ENCODE measurements at places on chromosomes 3 and 15.
A peak's percentile ranks its signal among the peaks of the same experiment; 100 is the strongest.

DNA sequence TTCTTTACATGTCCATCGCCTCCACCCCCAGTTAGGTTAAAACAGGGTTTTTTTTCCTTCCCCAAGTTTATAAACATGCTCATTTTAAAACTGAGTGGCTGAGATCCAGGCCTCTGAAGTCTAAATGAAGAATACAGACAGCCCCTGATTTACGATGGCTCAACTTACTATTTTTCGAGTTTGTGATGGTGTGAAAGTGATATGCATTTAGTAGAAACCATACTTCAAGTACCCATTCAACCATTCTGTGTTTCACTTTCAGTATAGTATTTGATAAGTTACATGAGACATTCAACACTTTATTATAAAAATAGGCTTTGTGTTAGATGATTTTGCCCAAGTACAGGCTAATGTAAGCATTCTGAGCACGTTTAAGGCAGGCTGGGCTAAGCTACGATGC lies 30.5 kb upstream of the GNB5 start:
- DNase-seq, result no peak

DNA sequence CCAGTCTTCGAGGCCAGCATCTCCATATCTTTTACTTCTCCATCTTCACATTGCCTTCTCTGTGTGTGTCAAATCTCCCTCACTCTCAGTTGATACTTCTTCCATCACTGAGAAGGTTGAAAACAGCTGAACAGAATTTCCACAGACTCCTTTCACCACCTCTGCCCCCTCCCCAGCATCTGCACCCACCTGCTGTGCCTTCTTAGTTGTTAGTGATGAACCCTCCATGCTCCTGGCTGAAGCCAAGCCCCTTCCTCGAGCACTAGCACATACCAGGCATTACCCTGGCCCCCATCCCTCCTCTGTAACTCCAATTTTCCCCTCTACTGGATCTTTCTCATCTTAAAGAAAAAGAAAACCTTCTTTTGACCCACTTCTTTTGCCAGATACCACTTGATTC lies 27.8 kb upstream of the ESYT3 start:
- DNase-seq, result no peak

DNA sequence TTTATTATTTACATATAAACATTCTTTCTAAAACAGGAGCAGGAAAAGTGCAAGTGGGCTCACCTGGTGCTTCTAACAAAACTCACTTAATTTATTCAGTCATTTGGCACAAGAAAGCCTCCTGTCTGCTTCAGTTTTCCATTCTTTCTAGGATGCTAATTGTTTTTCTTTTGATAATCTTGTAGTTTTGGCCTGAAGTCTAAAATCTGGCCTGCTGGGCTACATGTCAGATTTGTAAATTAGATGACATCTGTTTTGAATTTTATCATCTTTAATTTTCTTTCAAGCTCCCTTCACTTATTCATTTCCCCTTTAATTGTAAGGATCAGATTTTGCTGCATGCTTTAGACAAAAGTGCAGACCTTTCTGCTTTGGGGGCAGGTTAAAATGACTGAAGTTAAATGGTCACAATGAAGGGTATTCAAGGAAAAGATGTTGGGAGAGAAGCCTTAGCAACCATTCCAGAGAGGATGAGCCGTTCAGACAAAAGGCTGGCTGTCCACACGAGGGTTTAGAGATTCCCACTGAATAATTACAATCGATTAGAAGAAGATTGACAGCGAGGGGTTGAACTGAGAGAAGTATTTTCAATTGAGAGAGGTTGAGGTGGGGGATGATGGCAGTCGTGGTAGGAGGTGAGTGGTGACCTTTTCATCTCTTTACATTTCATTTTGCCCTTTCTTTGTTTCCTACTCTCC lies 59.9 kb upstream of the PTX3 start:
- peak; percentile 64 for DNase-seq

DNA sequence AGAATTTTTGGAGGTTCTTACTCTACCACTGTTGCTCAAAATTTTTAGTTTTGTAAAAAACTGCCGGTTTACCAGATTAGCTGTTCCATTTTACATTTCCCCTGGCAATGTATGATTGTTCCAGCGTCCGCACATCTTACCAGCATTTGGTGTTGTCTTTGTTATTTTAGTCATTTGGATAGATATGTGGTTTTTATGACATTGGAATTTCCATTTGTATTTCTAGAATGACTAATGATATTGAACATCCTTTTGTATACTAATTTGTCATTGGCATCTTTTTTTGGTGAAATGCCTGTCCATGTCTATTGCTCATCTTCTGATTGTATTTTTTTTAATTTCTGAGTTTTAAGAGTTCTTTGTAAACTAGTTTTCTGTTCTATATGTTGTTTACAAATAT lies 28.5 kb downstream of the LRRC28 start:
- DNase-seq, result no peak

DNA sequence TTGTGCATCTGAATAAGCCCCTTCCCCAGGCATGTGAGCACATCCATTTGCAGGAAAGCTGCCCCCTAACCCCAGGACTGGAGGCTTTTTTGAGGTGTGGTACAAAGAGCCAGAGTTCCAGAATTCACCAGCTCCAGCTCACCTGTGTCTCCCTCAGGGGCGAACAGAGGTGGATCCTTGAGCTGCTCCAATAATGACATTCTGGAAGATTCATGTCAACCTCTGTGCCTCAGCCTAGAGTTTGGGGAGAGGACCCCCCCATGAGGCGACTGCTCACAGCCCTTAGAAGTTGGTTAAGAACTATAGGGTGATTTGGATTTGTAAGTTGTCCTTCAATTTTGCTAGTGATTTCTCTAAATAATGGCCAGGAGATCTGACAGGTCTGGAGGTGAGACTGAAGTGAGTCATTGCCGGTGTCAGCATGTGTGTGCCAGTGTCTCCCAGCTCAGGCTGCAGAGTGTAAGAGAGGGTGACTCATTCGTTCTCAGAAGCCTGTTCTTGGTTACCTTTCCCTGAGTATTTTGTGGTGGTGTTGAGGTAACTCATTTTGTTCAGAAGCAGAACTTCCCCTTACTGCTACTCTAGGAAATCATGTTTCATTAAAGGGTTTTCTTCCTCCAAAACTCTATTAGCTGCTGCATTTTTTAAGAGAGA lies 136.9 kb upstream of the TOPAZ1 start:
- no peak for DNase-seq

GRCh38 chr3:114758831-114759699 lies 388.0 kb downstream of the ZBTB20 start:
- no peak for DNase-seq

DNA sequence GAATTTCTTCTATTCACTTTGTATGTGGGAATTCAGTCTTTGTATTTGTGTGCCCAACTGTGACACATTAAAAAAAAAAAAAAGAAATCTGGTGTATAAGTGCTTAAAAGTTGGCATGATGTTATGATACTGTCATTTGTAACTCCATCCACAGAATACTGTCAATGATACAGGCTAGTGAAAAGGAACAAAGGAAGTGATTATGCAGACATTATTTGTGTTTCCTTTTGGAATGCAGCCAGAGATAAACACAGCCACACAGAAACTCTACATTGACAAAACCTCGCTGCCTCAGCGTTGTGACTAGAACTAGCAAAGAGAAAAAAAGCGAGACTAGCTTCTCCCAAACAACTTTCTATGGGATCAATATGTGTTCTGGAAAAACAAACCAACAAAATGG lies 519.2 kb upstream of the AGTR1 start:
- no peak for DNase-seq

- no peak for DNase-seq
Observed at GRCh38 chr3:56748663-56749231, 53.0 kb downstream of the ARHGEF3 start.

DNA sequence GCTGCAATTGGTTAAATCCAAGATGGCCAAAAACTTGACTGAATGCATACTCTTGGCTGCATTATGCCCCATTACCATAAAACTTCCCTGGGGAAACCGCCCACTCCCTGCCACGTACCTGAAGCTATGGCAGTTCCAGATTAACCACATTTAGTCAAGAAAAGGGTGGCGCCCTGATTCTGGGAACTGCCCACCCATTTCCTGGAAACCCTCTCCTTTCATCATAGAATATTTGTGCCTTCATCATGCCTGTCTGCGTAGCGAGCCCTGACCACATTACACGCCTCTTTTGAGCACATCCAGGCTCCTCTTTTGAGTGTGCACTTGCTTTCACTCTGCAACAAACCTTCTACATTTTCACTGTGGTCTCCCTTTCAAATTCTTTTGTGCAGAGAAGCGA lies 5.2 kb downstream of the LINS1 start:
- DNase-seq, result no peak

- DNase-seq, result no peak
Observed at GRCh38 chr3:179021119-179021903, 50.3 kb downstream of the ZMAT3 start.

- no peak for DNase-seq
Observed at GRCh38 chr15:83991163-83991562, 244.4 kb upstream of the GOLGA6L4 start.

DNA sequence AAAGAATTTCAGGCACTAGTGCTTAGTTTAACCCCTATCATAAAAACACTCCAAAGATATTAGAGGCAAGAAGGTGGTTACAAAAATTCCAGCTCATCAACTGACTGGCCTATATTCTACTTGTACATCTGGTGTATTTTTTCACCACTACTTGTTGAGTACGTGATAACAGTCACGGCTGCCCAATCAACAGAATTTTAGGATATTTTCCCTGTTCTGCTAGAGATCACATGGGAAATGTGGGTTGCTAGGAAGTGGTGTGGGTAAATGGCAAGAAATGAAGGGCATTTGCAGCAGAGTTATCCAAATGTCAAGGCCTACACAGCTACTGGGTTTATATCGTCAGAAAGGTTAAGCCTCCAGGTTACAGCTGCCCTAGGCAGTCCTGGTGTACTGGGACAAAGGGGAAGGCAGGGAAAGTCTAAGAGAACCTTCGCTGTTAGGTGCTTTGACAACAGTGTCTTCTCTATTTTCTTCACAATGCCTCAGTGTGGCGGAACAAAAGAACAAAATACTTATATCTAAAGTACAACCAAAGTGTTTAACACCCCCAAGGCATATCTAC lies 81.9 kb downstream of the FMN1 start:
- DNase-seq, result no peak

DNA sequence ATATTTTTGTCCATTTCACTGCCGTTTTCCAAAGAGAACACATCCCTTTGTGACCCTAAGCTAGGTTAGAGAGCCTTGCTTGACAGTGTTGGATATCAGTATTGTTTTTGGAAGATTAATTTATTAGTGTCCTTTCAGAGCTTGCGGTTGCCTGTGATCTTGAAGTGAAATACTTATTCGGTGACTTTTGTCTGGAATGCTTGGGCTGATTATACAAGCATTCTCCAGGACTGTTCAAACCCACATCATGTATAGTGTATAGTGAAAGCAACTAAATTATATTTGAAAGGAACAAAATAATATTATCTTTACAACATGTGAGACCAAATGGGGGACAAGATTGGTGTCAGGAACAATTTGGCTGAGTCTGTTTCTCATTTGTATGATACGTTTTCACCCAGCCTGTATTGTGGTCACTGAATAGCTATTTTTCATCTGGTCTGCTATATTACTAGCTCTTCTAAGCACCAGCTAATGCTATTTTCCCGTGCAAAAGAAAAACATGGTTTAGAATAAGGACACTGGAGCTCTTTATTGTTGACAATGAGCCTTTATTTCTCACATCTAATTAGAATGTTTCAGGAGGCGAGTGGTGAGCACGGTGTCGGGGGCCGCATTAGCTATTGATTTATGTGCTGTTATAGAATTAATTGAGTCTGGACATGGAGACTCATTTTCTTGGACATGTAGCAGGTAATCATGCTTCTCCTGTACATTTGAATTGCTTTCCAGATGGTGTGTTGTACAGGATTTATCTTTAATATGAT lies 158.1 kb downstream of the APBA2 start:
- no peak for DNase-seq

DNA sequence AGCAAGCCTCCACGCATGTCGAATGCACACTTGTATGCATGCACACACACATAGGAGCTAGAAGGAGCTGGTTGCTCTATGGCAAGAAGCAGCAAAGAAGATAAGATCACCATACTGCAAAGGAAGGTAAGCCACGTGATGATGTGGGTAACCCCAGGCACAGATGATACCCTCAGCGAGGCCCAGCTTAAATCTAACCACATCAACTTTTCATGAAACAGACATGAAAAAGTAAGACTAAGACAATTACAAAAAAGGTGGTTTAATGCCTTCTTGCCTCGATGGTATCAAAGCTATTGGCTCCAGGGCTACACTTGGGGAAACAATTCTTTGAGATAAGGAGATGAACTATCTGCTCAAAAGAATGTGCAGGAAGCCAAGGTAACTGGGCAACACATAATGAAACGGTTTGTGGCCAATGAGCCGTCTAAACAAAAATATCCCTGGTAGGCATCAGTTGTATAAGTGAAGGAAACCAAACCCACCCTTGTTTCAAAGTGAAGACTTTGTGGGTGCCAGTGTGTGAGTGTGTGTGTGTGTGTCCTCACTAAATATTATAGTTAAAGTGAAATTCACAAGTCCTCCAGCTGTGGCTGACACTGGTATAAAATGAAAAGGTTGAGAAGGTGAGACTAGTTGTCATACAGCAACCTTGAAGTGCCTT lies 365.7 kb upstream of the ICE2 start:
- DNase-seq, result no peak

GRCh38 chr15:90205886-90206285 lies 4.8 kb downstream of the SEMA4B start:
- DNase-seq, result no peak

DNA sequence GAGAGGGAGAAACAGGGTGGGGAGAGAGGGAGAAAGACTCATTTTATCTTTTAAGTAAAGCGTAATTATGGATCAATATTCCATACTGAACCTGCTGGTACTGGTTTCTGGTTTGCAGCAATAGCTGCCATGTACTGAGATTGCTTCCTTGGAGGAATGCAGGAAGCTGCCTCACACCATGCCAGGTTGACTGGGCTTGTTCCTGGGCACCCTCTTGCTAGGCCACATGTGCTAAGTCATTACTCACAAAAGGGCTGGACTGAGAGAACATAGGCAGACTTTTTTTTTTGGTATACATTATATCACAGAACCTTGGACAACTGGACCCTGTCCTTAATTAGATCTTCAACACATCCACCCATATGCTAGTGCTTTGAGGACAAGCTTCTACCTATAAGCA lies 193.4 kb downstream of the ZNF621 start:
- DNase-seq, result no peak

DNA sequence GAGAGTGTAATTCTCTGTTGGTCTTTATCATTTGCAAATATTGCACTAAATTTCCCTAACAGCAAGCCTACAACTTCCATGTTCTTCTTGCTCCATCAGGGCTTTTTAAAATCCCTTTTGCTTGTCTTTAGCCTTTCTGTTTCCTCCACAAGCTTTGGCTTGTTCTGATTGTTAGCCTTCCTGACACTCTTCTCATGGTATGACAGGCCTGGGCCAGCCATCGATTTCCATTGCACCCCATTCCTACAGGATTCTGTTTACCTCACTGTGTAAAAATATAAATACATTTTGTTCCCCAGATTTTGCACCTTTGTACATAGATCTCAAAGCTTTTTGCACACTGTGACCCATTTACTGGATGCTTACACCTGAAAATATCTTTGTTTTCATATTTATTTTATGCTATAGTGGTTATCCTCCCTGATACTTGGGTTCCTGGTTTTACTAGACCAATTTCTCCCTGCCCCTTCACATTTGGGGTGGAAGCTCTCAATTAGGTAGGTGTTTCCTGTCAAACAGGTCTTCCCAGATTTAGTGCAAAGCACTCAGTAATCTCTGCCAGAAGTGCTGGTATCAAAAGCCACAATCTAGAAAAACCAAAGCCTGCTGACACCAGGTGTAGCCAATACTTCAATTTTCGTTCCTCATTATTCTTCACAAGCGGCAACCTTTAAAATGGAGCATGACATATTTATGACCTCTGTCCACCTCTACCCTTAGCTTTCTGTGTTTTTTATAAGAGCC lies 57.9 kb upstream of the PPP2R3A start:
- DNase-seq, result no peak

All from neuronal stem cell (in vitro differentiated cells).